ENCODE measurements at places on chromosomes 11 and 22.
A peak's percentile ranks its signal among the peaks of the same experiment; 100 is the strongest.

DNA sequence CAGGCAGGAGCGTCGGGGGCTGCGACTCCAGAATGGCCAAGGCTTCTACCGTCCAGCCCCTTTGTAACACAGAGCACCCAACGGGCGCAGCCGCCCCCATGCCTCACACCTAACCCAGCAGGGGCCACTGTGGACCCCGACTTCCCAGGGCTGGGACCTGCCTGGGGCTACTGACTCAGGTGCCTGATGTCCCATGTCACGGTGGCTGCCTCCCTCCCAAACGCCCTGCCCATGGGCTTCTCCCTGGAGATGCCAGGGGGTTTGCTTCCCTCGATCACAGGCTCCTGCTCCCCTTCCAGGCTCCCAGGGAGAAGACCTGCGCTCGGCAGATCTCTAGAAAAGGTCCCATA is 84.0 kb downstream of the MYEOV start:
- no peak for DNase-seq

GRCh38 chr22:50547263-50547985 is 1.7 kb downstream of the KLHDC7B start:
- DNase-seq = no peak

- no peak for DNase-seq
These were observed 85.2 kb downstream of the FDX1 start for GRCh38 chr11:110514967-110515366.

- no peak for DNase-seq
These were observed at the start of gene MORC2 for GRCh38 chr22:30968015-30968923. Gene MORC2, minus strand, starts transcription at chr22:30968774. Its CDS starts 885 bp downstream, at chr22:30967889.

DNA sequence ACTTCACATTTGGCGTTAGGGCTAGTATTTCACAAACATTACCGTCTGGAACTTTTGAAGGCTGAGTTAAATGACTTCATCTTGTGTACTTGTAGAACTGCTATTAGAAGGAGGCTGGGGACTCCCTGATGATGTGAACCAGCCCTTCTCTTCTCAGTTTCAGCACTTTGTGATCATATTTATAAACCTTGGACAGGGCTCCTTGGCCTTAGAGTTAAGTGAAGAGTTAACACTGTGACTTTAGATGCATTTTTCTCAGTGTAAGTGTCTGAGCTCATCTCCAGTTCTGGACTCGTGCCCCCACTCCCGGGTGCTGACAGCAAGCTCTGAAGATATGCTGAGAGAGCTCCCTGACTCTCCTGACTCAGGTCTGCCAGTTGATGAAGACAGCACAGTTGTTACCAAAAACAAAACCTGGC is 8.4 kb downstream of the MIAT start:
- DNase-seq = no peak

DNA sequence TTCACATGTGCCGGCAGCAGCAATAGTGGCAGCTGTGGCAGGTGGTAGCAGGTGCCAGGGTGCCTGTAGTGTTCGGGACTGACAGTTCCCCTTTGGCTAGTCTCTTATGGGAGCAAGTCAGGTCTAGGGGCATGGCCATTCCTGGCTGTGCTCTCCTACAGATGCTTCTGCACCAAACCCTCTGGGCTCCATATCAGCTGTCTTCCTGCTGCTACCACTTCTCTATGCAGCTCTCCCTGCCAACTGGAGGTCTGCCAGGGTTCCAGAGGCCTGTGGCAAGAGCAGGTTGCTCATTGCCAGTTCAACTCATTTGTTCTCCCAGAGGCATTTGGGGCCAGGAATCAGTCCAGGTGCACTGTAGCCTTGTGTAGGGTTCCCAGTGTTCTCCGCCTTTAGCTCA is 473.7 kb downstream of the JRKL start:
- DNase-seq = no peak

GRCh38 chr22:44819966-44820631 is 67.7 kb downstream of the ARHGAP8 start:
- no peak for DNase-seq

DNA sequence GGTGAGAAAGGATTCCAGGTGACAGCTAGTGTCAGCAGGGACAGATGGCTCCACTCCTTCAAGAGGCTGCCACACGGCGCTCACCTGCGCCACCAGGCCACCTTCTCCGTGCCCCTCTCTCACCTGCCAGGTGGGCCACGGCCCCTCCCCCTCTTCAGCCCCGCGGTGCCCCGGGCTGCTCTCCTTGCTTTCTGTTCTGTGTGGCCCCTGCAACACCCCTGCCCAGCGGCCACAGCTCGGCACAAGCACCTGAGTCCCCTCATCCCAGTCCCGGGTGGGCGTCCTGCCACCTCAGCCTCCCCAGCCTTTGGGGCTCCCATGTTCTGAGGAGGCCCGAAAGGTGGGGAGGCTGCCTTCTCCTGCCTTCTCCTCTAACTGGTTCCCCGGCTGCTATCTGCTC is 46.4 kb downstream of the APOL1 start:
- DNase-seq = no peak

- no peak for DNase-seq
These were observed 42.7 kb upstream of the KCNJ11 start for GRCh38 chr11:17431139-17431538.

- DNase-seq = no peak
These were observed 1.4 kb upstream of the RCE1 start for GRCh38 chr11:66841861-66842260.

DNA sequence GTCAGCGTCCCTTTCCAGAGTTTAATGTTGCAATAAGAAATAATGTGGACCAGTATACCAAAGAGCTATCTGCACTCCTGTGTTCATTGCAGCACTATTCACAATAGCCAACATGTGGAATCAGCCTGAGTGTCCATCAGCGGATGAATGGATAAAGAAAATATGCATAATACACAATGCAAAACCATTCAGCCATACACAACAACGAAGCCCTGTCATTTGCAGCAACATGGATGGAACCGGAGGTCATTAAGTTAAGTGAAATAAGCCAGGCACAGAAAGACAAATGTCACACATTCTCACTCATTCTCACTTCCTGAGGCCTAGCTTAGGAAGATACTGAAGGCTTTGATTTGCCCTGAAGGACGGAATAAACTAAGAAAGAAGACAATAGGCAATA is 22.1 kb downstream of the SLC5A4 start:
- DNase-seq = no peak

DNA sequence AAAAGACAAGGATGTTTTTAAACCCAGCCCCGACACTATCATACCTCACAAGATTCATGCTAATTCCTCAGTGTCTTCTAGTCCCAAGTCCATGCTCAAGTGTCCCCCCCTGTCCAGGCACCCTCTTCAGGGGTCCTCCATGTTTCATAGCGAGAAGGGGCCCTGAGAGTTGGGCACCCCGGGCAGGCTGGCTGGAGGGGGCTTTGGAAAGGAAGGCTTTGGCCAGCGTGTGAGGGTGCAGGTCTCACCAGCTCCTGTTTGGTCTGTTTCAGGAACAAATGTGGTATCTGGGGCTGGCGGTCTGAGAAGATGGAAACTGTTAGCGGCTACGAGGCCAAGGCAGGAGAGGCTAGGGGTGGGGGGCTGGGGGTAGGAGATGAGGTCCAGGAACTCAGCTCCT is 4.5 kb upstream of the SSH3 start:
- DNase-seq = no peak

DNA sequence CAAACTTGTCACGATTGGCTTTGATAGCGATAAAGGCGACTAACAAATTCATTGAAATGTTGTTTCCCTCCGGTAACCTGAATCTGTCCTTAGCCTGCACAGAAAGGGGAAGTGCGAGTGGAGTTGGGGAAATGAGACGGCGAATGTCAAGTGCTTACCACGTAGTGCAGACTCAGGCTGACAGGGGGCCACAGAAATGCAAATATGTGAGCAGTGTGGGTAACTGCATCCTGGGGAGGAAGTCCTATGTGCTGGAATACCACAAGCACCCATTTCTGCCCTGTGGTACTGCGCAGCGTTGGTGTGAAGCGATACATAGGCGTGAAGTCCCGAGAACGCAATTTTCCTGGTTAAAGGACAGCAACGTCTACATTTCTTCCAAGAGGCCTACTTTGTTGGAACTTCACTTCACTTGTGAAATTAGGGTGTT is 869 bp upstream of the EIF4ENIF1 start:
- peak; percentile 24 for DNase-seq

- DNase-seq = no peak
These were observed 937 bp downstream of the TRPT1 start for GRCh38 chr11:64224891-64225607.

- DNase-seq = no peak
These were observed 24.8 kb downstream of the ACER3 start for GRCh38 chr11:76885390-76886097.

DNA sequence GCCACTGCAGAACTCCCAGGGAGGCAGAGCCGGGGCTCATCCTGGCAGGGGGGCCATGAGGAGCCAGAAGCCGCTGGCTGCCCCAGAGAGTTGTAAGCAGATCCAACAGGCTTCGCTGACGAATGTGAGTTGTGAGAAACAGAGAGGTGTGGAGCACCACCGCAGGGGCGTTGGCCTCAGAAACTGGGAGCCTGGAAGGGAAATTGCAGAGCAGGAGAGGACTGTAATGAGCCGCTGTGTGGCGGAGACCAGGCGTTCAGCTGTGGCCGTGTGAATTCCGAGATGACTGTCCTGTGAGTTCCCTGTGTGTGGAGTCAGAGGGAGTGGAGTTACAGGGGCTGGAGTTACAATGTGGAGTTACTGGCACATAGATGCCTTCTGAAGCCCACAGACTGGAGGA is 27.7 kb upstream of the ETS1 start:
- no peak for DNase-seq

GRCh38 chr11:73315293-73316020 is 7.4 kb downstream of the ARHGEF17 start:
- no peak for DNase-seq

DNA sequence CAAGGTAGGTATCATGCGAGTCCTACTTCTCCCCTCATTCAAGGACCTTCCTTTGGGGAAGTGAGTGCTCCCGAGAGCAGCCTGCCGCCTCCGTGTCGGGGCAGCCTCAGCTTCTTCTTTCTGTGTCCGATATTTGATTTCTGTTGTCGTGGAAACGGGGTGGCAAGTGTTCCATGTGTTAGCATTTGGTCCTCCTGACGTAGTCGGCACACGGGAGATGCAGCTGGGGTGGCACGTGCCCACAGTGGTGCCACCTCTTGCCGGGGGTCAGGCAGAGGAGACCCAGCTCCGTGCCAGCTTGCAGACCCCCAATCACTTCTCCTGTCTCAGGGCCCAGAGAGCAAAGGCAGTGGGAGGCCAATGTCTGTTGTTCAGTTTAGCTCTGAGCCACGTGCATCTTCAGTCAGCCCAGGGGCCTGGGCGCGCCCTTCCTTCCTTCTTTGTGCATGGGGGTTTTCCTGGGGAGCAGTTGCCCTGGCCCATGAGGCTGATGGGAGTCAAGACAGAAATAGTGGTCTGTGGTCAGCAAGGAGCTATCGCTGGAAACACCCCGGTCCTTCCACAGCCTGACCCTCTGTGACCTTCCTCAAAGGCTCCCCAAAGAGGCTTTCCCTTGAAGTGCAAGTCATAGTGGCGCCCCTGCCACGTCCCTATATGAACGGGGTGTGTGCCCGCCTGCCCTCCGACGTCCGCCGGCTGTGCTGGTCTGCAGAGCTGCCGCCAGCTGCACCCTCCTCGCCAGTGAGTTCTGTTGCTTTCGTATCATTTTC is 44.5 kb downstream of the PARVB start:
- no peak for DNase-seq

GRCh38 chr11:56457076-56457475 is 16.1 kb downstream of the OR5M3 start:
- DNase-seq = no peak
